ENCODE measurements at places on chromosomes 7 and 10.

DNA sequence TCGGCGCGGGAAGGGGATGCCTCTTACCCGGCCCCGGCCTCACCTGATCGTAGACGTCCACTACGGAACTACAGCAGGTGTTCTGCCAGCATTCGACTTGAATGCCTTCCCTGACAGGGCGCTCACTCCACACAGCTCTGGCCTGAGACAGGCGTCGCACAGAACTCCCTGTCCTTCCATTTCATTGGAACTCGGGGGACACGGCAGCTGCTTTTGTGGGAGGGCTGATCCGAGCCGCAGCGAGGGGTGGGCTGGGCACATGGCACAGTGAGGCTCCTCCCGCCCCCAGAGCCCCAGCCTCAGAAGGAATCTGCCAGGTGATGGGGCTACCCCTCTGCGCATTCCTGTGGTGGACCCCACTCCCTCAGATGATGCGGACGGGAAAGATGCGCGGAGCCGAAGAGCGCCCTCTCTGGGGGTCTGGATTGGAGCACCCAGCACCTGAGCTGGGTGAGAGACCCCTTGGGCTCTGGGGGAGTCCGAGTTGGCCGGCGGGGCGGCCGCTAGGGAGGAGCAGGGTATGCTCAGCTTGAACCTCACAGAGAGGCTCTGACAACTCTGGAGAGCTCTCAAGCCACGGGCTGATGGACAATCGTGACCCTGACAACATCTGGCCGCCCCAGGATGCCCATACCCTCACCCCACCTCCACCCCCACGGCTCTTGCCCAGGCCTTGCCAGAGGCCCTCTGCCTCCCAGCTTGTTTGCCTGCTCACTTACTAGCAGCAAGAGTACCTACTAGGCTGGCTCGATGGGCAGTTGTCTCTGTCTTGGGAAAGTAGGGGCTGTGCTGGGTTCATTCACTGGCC lies 36.6 kb downstream of the RASGEF1A start:
- DNase-seq: no peak

- DNase-seq: no peak
Observed at GRCh38 chr7:137694405-137694804, 152.4 kb downstream of the DGKI start.

GRCh38 chr7:77823787-77824186 lies 25.2 kb downstream of the PHTF2 start:
- DNase-seq: no peak

DNA sequence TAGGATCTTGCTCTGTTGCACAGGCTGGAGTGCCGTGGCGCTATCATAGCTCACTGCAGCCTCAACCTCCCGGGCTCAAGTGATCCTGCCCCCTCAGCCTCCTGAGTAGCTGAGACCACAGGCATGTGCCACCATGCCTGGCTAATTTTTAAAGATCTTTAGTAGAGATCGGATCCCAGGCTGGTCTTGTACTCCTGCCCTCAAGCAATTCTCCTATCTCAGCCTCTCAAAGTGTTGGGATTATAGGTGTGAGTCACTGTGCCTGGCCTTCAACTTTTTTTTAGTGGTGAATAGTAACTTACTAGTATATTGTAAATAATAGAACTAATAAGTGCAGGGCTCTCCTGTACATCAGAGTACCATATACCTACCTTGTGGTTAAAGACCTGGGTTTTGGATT lies 52.1 kb upstream of the LMTK2 start:
- DNase-seq: no peak

DNA sequence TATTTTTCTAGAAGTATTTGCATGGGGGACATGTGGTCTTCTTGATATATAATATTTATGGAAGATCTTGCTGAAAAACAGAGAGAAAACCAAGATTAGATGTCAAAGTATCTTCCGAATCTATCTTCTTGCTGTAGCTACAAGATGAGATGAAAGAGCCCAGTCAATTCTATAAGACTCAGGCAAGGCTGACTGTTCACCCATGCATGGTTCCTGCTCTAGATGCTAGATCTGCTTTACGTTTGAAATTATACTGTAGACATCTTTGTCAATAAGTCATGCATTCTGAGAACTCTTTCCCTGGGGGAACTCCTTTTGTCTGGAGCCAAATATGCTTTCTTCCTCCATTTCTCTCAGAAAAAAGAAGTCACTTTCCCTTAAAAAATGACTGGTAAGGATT lies 1292.0 kb downstream of the XPNPEP1 start:
- DNase-seq: no peak

- DNase-seq: no peak
Observed at GRCh38 chr7:43296306-43296705, 183.9 kb downstream of the HECW1 start.

DNA sequence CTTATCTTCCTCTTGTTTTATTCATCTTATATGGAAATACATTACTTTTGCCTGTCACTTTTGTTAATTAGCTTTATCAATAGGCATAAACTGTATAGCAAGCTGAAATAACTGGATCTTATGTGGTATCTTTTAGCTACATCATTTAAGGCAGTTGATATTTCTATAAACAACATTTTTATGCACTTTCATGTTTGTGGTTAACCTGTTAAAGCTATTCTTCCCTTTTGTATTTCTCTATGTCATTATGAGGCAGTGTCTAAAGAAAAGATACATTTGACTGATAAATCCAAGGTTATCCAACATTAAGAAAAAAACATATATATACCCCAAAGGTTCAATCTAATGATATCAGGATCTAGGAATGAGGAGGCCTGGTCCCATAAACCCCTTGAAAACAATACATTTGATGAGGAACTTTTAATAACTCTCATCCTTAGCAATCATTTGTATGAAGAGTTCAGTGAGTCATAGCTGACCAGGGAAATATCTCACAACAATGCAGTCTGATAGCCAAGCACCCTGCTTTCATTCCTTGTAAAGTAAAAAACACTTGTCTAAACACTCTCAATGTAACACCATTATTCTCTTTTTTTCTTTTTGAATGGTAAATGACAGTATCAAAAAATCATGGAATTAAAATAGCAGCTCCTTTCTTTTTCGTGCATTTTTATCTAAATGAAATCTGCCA lies 300.9 kb downstream of the NEBL start:
- DNase-seq: no peak

- DNase-seq: no peak
Observed at GRCh38 chr10:17599089-17599488, 18.1 kb downstream of the HACD1 start.

DNA sequence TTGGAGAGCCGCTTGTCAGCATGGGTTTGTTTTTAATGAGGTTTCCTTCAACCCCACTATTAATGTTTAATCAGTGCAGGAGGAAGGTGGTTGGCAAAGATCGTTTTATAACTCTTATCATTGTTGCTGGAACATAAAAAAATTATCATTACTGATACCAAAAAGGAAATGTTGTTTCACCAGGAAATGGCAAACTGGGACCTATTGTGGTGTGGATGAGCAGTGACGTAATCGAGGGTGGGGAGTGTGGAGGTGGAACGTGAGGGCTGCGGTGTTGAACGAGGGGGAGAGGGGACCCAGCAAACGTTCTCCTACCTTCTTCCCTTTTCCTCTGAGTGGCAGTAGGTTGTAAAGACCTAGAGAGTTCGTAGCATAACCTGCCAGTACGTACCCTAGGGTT lies 71.9 kb upstream of the TOMM7 start:
- no peak for DNase-seq

- DNase-seq: no peak
Observed at GRCh38 chr10:29344073-29344820, 55.4 kb downstream of the LYZL1 start.

GRCh38 chr7:8155836-8156235 lies 106.1 kb downstream of the ICA1 start:
- no peak for DNase-seq

DNA sequence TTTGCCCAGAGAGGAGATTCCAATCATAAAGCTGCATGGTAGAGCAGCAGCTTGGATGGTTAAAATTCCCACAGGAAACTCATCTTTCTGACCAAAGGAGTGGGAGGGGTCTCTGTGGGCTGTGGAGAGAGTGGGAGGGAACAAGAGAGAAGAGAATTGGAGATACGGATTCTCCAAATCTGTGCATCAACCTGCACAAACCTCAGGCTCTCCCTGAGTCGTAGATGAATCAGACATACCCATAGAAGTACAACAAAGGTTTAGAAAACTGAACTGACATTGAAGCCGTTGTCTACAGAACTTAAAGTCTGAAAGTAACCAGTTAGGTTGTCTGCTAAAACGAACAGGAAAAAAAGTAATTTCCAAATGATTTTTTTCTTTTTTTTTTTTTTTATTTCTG lies 41.9 kb downstream of the CYCS start:
- DNase-seq: no peak

DNA sequence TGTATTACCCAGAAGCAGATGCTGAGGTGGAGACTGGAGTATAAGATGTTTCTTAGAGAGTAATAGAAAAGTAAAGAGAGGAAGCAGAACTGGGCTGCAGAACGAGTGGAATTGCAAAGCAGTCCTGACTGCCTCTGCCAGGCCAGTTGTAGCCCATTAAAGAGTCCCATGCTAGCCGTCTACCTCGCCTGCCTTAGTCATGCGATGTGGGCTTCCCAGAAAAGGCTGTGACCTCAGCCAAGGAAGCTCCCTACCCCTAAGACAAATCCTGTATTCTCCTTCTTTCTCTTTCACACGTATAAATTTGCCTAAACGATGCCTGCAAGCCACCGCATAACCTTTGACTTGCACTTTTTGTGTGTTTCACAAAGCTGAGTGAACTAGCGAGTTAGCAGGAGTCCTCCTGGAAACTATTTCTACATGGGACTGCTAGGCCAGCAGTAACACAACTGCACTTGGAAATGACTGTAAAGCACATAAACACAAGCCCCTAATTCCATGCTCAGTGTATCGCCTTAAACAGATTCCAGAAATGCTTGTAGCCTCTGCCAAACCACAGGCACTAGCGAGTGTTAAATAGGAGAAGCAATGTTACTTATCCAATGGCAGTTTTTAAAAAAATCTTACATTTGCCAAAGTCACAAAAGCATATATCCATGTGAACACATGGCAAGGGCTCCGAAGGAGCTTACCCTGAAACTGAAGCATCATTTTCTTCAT lies 47.4 kb upstream of the GNAI1 start:
- DNase-seq: no peak

GRCh38 chr7:154868921-154869320 lies 134.0 kb downstream of the PAXIP1 start:
- DNase-seq: no peak

DNA sequence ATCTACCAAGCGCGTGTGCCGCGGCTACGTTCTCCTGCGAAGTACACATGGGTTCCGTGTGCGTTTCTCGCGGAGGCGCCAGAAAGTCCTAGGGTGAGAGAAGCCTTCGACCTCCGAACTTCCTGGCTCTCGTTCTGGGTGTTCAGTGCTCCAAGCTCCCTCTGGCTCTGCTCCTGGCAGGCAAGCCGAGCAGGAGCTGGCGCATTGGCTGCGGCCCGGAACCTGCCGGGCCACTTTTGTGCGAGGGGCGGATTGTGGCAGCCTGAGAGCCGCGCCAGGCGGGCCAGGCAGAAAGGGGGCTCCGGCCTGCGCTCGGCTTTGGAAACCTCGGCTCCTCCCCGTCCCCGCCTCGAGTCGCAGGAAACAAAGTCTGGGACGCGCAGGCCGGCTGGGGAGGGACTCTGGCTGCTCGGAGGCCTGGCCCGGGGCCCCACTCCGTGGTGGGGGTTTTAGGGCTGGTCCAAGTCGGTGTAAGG lies 9.6 kb downstream of the EMX2 start:
- DNase-seq: no peak

- DNase-seq: no peak
Observed at GRCh38 chr10:33871061-33871956, 536.8 kb upstream of the NRP1 start.

DNA sequence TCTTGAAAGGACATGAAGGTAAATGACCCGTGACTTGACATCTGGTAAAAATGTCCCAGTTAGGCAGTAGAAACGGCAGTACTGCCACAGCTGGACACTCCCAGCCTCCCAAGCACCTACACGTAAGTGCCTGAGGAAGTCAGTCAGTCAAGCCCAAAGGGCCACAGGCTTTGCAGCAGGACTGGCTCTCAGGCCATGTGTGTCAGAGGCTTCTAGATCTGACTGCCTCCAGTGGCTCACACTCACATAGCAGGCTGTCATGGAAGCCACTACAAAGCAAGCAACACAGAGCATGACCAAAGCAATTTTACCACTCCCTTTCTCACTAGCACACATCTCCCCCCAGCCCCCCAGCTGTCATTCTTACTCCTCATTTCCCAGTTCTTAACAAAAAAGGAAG lies 17.8 kb upstream of the CCNJ start:
- no peak for DNase-seq

- DNase-seq: no peak
Observed at GRCh38 chr10:38174336-38174735, 80.2 kb downstream of the ZNF37A start.

DNA sequence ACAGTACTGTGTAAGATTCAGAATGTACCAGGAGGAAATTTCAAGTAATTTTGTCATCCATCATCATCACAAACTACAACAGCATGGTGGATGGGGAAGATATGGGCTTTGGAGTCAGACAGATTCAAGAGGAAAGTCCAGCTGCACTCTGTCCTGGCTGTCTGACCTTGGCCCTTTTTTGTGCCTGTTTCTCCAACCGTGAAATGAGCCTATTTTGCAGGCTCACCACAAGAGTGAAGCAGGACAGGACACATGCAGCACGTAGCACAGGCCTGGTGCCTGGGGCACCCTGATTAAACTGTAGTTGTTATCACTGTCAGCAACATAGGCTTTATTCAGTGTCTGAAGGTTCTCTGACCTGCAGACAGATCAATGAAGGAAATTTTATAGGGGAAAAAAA lies 37.6 kb downstream of the RHOBTB1 start:
- DNase-seq: no peak

- DNase-seq: no peak
Observed at GRCh38 chr10:110861930-110862649, 9.6 kb upstream of the PDCD4 start.

DNA sequence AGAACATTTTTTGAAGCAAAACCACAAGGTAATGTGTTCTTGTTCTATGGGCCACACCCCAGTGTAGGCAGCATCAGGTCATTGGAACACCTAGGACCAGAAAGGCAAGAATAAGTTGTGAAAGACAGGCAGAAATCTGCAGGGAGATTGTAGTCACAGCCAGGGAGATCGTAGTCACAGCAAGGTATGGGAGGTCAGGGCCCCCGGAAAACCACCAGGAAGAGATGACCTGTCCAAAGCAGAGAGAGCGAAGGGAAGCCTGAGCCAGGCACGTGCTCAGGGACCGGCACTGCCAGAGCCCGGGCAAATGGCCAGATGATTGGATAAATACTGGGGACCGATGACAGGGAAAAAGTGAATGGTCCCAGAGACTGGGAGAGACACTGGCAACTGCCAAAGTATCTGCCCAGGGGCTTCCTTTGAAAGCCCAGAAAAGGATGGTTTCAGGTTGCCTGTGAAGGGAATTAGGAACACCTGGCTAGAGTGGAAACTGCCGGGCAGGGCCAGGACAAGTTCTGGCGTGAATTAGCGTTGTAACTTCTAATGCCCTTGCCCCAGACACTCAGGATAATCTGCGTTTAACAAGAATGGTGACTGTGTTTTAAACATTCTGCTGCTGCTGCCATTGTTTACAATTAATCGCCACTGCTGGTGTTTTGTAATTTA lies 3.9 kb upstream of the NOBOX start:
- DNase-seq: no peak

- DNase-seq: no peak
Observed at GRCh38 chr7:111528331-111528730, 34.0 kb downstream of the IMMP2L start.
